ENCODE measurements at places on chromosomes 3 and 15. TPM values are rescaled to one million over a fixed set of nuclear protein-coding genes. Genes with fewer than 3 reads are reported as not detected.

CCDC54 gene
- total RNA-seq = not detected

LRRC3B gene
- total RNA-seq = not detected

EPHB3 gene
- total RNA-seq = 20.3 TPM

SLC12A1 gene
- total RNA-seq = not detected

SLC12A8 gene
- total RNA-seq = 24.2 TPM

QRICH1 gene
- 86.2 TPM for total RNA-seq

SERPINI2 gene
- 2.8 TPM for total RNA-seq

RNF7 gene
- 72.0 TPM for total RNA-seq

CACNA2D2 gene
- total RNA-seq = 0.88 TPM

THRB gene
- total RNA-seq = 4.0 TPM

MELTF gene
- total RNA-seq = 143 TPM

RAP2B gene
- total RNA-seq = 11.2 TPM

TMEM158 gene
- total RNA-seq = 0.40 TPM

GP5 gene
- total RNA-seq = not detected

GOLGA8T gene
- not detected for total RNA-seq

CPEB1 gene
- 1.3 TPM for total RNA-seq

SPPL2A gene
- total RNA-seq = 374 TPM

CLDN11 gene
- total RNA-seq = 4.1 TPM

ALDH1L1 gene
- total RNA-seq = 5.1 TPM

DHX36 gene
- 67.7 TPM for total RNA-seq

AHSG gene
- total RNA-seq = not detected

MYZAP gene
- 15.4 TPM for total RNA-seq

PLA2G4E gene
- total RNA-seq = not detected

SKIL gene
- total RNA-seq = 22.5 TPM

P2RY12 gene
- 3.3 TPM for total RNA-seq

ZDHHC23 gene
- total RNA-seq = 27.2 TPM

IL17RD gene
- total RNA-seq = 5.8 TPM

CP gene
- 4.7 TPM for total RNA-seq

CCR3 gene
- total RNA-seq = not detected

PPARG gene
- total RNA-seq = 26.4 TPM

HTD2 gene
- 4.8 TPM for total RNA-seq

GOLGA8R gene
- 36.3 TPM for total RNA-seq

MESP2 gene
- not detected for total RNA-seq

P2RY14 gene
- total RNA-seq = 1.2 TPM

FBLN2 gene
- 20.6 TPM for total RNA-seq

ANKUB1 gene
- not detected for total RNA-seq

CX3CR1 gene
- not detected for total RNA-seq

WDR82 gene
- total RNA-seq = 44.0 TPM

NR2E3 gene
- 1.4 TPM for total RNA-seq

ARPIN gene
- total RNA-seq = 20.6 TPM

GOLGA6L10 gene
- 1.6 TPM for total RNA-seq

KPNA4 gene
- 15.2 TPM for total RNA-seq

SHC4 gene
- 0.66 TPM for total RNA-seq

MAP6D1 gene
- 2.0 TPM for total RNA-seq

SYNM gene
- 16.5 TPM for total RNA-seq

MKRN3 gene
- total RNA-seq = not detected

PROS1 gene
- total RNA-seq = 25.0 TPM

PSTPIP1 gene
- 40.4 TPM for total RNA-seq

SELENOK gene
- total RNA-seq = 48.7 TPM

PAQR5 gene
- total RNA-seq = 30.5 TPM

WNT7A gene
- not detected for total RNA-seq

Measured in Peyer's patch (tissue), 4 donors.